Hematopoietic multipotent progenitor cell (in vitro differentiated cells): ENCODE measurements at places on chromosomes 7 and 10. TPM values are rescaled to one million over a fixed set of nuclear protein-coding genes. Genes with fewer than 3 reads are reported as not detected.

Gene FFAR4
- not detected for total RNA-seq

Gene CREB3L2
- total RNA-seq, result 25.0 TPM

Gene RNF133
- total RNA-seq, result not detected

Gene TPK1
- 23.4 TPM for total RNA-seq

Gene WEE2
- not detected for total RNA-seq

Gene MINDY4
- 4.3 TPM for total RNA-seq

Gene CCL24
- total RNA-seq, result not detected

Gene SLC18A3
- under 0.01 TPM for total RNA-seq

GRCh38 chr7:2299870-2300512 lies 14.2 kb downstream of the SNX8 start:
- peak; percentile 14 for DNase-seq

GRCh38 chr7:431658-432111 lies 88.0 kb downstream of the PDGFA start:
- DNase-seq, result no peak

- no peak for DNase-seq
Measured at GRCh38 chr10:70234668-70235447, 1.6 kb upstream of the PPA1 start.

GRCh38 chr7:81754918-81755696 lies 14.7 kb downstream of the HGF start:
- DNase-seq, result no peak

GRCh38 chr7:6654113-6654841 lies 17.2 kb downstream of the ZNF316 start:
- no peak for DNase-seq

DNA sequence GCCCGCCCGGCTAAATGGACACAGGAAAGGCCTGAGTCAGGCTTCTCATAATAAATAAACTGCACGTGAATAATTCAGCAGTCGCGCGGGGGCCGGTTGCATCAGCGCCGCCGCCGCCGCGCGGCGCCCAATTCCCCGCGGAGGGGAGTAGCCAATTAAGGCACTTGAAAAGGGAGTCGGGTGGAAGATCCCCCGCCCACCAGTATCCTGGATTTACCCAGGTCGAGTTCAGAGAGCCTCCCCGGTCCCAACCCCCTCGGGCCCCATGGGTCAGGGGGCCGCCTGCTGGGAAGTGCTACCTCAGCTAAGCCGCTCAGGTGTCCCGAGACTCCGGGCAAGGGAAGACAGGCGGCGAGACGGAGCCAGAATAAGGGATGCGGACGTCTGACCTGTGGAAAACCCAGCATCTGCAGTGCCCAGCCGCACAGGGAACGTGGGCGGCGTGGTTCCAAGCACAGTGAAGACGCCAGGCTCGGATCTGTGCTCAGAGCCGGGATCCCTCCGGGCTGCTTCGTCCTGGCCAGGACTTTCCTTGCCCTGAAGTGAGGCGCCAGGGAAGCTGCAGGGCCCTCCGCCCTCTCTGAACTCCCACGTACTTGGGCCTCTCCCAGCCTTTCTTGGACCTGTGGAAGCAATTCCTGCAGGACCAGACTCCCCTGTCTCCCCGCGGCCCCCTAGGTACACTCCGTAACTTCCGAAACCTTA lies 7.3 kb upstream of the LBX1 start:
- no peak for DNase-seq

DNA sequence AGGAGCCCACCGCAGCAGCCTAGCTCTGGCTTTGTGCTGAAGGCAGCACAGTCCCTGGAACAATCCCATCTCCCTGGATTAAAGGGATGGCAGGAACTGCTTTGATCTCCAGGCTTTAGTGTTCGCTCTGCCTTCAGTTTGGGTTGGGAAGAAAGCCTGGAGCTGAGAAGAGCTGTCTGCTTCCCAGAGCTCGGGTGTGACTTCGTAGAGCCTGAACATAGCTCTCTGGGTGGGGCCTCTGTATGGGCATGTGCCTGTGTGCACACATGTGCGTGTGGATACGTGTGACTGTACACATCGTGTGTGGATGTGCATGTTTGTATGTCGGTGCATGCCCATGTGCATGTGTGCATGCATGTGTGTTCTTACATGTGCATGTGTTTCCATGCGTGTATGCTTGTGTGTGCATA lies 8.7 kb downstream of the ADCY1 start:
- DNase-seq, result no peak

- DNase-seq, result no peak
Measured at GRCh38 chr7:30519122-30519521, 14.5 kb upstream of the GGCT start.

DNA sequence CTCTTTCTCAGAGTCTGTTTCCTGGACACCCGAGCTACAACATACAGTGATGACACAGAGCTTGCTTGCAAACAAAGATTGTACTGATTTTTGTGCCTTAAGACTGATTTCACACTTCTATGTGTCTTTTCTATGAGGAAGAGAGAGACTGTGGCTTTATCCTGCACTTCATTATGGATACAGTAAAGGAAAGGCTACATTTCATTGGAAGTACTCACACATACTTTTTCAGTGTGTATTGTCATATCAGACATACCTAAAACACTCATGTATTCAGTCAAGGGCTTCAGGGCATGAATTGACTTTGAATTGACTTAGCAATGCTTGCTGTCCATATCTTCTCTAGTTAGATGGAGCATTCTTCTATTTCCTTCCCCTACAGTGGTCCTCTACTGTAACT lies 135.5 kb upstream of the IMMP2L start:
- no peak for DNase-seq

DNA sequence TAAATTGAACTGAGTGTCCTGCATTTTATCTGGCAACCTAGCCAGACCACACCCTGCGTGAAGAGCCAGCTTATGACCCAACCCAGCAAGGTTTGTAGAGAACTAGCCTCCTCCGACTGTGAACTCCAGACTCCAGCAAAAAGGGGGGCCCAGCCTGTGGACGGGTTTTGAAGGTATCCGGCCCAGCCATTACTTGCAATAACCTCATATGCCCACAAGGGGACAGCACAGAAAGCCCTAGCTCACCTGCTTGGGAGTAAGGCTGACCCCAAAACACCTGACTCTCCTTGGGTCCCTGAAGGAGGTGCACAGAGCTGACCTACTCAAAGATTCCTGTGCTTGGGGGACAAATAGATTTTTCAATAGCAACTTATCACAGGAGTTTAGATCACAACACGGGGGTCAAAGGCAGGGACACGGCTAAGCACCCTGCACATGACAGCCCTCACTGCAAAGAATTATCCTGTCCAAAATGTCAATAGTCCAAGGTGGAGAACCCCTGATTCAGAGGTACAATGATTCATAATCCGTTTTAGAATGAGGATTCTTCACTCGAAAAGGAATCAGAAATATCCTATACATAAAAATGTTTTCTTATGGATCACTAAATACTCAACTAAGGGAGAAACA lies 4.6 kb downstream of the TRPV6 start:
- peak; percentile 22 for DNase-seq

GRCh38 chr10:32982911-32983909 lies 25.2 kb upstream of the ITGB1 start:
- DNase-seq, result no peak

- DNase-seq, result no peak
Measured at GRCh38 chr10:127216274-127216673, 19.9 kb upstream of the INSYN2A start.

DNA sequence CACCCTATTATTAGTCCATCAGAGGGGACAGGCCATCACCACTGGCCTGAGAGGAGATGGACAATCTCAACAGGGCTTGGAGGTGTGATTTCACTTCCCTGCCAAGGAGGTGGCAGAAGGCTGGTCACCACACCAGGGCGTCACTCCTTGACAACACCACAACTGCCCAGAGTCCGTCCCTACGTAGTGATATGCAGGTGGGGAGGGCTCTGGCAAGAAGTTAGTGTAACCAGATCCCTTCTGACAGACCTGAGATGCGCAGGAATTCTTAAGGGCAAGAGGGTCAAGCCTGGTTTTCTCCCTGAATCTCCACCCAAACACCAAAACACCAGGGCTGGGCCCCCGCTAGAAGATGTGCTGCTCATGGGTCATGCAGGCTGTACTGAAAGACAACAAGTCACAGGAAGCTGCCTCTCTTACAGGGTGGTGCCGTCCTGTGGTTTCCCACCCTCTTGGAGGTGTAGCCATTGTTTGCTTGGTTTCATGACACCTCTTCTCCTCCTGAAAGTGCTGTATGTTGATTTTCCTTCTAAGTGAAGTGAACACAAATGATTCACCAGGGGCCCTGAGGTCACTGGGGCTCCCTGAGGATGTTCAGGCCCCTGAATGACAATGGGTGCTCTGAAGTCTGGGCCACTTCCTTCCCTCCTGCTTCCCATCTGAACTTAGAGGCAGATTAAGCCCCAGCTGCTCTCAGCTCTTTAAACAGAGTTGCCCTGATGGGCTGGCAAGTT lies 27.1 kb downstream of the ATXN7L1 start:
- no peak for DNase-seq

- peak; percentile 52 for DNase-seq
Measured at GRCh38 chr10:63707254-63707910, 186.2 kb downstream of the REEP3 start.

DNA sequence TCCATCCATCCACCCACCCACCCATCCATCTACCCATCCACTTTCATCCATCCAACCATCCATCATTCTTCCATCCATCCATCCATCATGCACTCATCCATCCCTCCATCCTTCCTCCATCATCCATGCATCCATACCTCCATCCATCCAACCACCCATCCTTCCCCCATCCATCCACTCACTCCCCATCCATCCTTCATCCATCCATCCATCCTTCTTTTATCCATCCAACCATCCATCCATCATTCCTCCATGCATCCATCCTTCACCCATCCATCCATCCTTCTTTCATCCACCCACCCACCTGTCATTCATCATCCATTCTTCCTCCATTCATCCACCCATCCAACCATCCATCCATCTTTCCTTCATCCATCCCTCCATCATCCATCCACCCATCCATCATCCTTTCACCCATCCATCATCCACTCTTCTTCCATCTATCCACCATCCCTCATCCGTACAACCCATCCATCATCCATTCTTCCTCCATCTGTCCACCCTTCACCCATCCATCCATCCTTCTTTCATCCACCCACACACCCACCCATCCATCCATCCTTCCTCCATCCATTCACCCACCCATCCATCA lies 428.2 kb downstream of the DNAJB6 start:
- DNase-seq, result no peak

- DNase-seq, result no peak
Measured at GRCh38 chr7:101915000-101915399, 97.6 kb downstream of the CUX1 start.
